ENCODE measurements at places on chromosomes 6 and 20. TPM values are rescaled to one million over a fixed set of nuclear protein-coding genes. Genes with fewer than 3 reads are reported as not detected.
A peak's percentile ranks its signal among the peaks of the same experiment; 100 is the strongest.

DNA sequence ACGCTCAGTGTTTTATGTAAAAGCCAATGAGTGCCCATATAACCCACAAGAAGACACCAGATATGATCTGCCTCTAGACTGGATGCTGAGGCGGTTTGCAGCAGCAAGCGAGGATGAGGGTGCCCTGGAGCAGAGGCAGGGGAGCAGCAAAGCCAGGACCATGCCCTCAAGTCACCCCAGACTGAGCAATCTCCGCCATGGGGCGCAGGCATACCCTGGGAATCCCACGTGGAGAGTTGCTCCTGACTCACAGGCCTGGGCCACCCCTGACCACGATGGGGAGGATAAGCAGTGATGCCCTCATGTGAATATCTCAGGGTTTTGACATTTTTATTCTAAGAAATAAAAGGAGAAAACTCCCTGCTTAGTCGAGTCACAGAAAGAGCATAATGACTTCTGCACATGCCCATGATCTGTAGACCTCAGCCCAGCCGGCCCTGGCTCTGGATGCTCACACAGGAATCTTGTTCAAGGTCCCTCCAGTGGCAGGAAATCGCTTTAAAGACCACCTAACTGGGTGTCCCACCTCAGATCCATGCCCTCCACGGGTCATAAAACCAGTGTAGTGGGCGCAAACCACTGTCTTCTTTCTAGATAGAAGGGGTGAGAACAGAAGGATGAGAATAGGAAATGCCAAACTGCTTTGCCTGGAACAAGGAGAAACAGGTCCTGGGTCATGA, 138.3 kb upstream of the SNX9 start:
- DNase-seq: no peak

DNA sequence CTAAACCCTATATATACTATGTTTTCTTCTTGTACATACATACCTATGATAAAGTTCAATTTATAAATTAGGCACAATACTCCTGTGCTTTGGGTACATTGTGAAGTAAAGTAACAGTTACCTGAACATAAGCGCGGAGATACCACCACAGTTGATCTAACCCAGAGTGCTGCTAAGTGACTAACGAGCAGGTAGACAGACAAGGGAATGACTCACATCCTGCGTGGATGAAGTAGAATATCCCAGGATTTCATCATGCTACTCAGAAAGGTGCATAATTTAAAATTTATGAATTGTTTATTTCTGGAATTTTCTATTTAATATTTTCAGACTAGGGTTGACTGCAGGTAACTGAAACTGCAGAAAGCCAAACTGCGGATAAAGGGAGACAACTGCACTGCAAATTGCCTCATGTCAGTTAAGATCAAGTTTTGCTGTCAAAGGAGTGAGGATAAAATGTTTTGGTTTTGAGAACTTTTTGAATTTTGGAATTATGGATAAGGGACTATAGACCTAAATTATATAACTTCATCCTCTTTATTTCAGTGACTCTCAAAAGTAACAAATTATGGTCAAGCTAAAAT, 14.4 kb downstream of the MKKS start:
- no peak for DNase-seq

DNA sequence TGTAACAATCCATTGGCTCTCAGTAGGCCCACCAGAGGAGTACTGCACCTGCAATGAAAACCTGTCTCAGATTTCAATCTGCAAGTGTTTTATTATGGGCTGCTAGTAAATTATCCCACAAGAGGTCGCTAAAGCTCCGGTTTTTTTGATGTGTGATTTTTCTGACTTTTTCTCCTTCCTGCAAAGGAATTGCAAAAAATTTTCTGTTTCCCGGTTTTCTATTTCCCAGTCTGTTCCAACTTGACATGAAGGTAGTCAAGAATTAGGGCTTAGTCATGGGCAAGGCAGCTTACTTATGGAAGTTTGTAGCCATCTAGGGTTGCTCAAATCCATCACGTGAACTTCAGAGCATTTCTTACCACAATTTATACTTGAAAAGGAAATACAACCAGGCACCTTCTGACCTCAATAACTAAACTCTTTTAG, 38.5 kb upstream of the AHI1 start:
- peak; percentile 70 for DNase-seq

GRCh38 chr6:111832833-111833418, 40.3 kb downstream of the FYN start:
- DNase-seq: no peak

DNA sequence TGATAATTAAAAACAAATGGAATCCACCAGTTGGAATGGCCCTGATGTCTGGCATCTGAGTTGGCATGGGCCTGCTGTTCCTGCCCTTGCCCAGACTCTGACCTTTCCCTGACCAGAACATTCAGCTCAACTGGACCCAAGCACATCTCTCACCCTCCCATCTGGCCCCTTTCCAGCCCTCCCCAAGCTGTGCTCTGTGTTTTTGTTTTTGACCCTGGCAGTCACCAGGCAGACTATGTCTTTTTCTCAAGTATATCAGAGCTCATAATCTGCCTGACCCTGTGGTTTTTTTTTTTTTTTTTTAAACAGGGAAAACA, 117.6 kb downstream of the TRDN start:
- no peak for DNase-seq

- no peak for DNase-seq
These were observed 353.3 kb downstream of the ZFAND3 start for GRCh38 chr6:38172739-38173410.

- peak; percentile 54 for DNase-seq
These were observed 988 bp downstream of the ECHDC1 start for GRCh38 chr6:127342296-127342945.

DNA sequence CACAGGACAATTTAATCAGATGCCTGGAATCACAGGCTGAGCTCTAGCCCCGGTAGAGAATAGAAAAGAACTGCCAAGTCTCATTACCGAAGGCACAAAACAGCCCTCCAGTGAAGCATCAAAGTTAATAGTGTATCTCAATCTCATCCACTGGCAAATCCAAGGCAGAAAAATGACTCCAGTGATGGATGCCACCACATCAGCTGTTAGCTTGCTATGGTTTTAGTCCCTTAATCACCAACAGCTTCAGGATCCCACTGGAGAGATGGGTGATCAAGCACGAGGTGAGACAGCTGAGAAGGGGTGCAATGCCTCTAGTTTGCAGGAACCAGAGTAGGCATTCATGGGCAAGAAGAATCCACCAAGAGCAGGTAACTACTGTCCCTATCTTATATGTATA, 81.8 kb downstream of the STK35 start:
- DNase-seq: no peak

DNA sequence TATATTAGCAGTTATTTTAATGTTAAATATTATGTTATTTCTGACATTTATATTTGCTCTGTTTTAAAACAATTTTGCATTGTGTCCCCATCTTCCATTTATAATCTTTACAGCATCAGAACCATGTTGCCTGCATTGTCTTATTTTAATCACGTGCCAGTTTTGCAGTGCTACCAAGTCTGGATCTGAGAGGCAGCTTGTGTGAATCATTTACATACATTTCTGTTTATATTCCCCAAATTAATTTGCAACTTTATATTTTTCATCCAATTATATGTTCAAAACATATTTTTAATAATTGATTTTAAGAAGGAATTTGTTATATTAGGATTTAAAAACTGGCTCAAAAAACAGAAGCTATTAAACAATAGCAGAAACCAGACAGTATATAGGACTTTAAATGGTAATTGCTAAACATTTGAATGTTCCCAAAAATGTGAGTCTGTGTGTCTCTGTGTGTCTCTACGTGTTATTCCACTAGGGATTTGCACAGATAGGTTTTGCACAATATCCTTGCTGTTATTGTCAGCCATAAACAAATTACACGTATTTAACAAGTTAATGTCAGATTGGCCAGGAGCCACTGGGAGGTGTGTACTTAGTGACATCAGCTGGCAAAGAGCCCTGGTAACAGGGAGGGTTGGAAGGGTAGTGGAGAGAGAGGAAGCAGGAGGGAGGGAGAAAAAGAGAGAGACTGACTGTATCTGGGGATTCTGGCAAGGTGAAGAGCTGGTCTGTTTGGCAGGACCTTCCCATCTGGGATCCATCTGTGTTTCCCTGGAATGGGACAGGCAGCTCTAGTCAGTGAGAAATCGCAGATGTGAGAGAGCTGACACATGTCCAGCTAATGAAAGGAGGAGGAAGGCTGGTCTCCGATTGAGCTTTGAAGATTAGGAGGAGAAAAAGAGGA, 72.1 kb downstream of the CBFA2T2 start:
- peak; percentile 93 for DNase-seq

GRCh38 chr6:144349690-144350527, 64.8 kb downstream of the UTRN start:
- DNase-seq: peak; percentile 100

DNA sequence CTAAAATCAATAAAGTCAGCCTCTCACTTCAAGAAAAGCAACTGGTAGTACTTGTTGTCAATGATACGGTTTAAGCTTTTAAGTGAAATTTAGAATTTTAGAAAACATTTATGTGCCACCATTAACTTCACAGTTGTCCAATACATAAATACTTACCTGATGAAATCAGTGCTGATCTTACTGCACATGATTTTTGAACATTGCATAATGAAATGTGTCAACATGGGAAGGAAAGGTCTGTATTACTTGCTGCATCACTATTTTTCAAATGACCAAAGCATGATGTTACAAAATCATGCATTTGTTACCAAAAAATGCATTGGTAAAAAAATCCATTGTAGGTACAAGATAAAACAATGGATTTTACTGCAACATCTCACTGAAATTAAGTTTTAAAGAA, 284.3 kb downstream of the EPM2A start:
- no peak for DNase-seq

GRCh38 chr20:59577037-59577808, 27.1 kb upstream of the PHACTR3 start:
- DNase-seq: no peak

GRCh38 chr6:44731485-44732095, 344.1 kb downstream of the CDC5L start:
- DNase-seq: no peak

GRCh38 chr20:34892671-34893070, 16.3 kb downstream of the ACSS2 start:
- no peak for DNase-seq

DNA sequence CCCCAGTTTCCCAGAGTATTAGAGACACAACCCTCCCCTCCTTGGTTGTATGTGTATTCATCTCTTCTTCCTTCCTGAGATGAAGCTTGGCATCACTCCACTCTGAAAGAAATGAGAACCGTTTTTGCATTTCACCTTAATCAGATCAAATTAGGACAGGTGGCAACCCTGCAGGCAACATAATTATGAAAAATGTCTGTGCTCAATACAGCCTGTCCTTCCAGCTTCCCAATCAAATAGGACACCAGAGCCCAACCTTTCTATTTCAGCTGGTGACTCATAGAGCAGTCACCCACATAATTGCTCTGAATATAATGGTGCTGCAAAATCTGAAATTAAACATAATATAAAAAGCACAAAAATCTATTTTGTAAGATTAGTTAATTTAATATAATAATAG, 310.2 kb upstream of the AGPAT4 start:
- no peak for DNase-seq

GRCh38 chr6:41199552-41200246, 1.2 kb downstream of the TREML2 start:
- no peak for DNase-seq

- DNase-seq: no peak
These were observed 1.0 kb downstream of the HCRTR2 start for GRCh38 chr6:55175078-55176049.

DNA sequence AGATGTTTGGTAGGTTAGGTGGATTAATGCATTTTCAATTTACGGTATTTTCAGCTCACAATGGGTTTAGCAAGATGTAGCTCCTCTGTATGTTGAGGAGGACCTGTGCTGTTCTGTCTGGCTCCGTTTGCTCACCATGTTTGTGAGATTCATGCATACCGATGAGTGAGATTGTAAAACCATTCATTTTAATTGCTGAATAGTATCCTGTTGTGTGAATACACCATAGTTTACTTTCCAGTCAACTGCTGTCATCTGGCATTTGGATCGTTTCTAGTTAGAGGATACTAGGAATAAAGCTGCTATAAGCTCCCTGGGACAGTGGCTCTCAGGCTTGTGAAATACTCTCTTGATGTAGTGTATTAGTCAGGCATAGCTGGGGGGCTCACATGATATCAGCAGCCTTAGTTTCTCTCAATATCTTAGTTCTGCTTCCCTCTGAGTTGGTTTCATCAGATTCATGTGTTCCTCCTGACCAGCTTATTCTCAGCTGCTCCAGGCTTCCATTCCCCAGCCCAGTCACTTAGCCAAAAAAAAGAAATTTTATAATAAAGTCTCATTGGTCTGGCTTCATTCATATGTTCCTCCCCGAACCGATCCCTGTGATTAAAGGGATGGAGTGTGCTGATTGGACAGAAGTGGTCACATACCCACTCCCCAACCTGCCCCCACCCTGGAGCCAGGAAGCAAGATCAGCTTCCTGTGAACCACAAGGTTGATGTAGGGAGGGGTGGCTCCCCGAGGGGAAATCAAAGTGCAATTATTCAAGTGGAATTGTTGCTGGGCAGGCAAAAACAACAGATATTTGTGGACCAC, 10.9 kb upstream of the B4GALT5 start:
- peak; percentile 90 for DNase-seq

GRCh38 chr6:129239825-129240491, 357.0 kb downstream of the LAMA2 start:
- DNase-seq: no peak

TPD52L1 gene
- 0.08 TPM for polyA plus RNA-seq

PACSIN1 gene
- polyA plus RNA-seq: 0.08 TPM

PLN gene
- polyA plus RNA-seq: not detected

STMND1 gene
- polyA plus RNA-seq: not detected

ZBTB46 gene
- 1.3 TPM for polyA plus RNA-seq
